ENCODE measurements at places on chromosomes 7 and 10.

DNA sequence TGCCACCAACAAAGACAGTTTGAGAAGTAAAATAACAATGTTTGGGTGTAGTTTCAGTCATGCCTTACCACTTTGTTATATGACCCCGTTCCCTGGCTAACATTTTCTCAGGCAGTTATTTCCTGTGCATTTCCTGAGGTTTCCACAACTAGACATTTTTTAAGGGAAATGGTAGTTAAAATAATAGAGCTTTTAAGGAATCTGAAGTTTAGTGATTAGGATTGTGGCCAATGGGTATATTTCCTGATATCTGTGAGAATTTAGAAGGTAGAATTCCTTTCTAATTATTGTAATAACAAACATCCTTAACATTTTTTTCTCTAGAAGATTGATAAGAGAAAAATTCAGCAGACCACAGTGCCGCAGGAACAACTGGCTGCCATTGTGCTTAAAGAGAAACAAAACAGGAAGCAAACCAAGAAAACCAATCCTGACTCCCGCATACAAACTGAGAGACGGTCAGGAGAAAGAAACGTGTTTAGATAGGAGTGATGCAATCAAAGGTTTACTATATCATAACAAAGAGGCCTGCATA lies 193.6 kb downstream of the MBL2 start:
- no peak for DNase-seq

GRCh38 chr10:5526691-5527331 lies 2.0 kb downstream of the CALML3 start:
- DNase-seq, result no peak

DNA sequence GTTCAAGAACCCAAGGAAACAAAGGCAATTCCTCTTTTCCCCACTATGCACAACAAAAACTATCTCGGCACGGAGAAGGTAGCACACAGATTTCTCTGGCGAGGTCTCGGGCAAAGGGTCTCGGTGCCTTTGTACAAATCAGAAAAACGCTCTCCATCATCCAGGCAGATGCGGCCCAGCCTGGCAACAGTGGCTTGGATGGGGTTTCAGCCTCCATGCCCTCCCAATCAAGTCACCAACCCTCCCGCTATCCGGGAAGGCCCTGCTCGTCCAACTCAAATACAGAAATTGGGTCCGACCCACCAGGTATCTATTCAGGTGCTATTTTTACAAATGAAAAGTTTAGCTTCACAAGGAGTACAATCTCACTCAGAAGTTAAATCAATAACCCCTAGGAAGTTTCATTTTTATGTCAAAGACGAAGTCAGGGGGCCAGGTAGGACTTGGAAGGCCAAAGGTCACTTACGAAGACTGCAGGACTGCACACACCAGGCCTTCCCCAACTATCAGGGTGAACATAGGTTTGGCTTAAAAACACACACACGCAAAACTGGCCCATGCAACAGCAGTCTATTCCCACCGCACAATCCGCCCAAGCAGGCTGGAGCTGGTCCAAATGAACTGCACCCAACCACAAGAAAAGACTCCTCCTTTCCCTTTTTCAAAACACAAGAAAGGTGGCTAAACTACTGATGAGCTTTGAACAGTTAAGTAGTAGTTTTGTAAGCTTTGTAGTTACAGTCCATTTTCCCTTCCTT lies 43.0 kb downstream of the GNA12 start:
- no peak for DNase-seq

- no peak for DNase-seq
Observed at GRCh38 chr7:135998081-135998480, 20.9 kb upstream of the MTPN start.

GRCh38 chr7:73699370-73700068 lies 16.1 kb downstream of the BUD23 start:
- no peak for DNase-seq

GRCh38 chr10:48600645-48601505 lies 4.0 kb downstream of the ARHGAP22 start:
- DNase-seq, result no peak

- DNase-seq, result no peak
Observed at GRCh38 chr7:73622909-73623797, 1.2 kb downstream of the MLXIPL start.

- no peak for DNase-seq
Observed at GRCh38 chr10:58209669-58210068, 58.0 kb downstream of the IPMK start.

- no peak for DNase-seq
Observed at GRCh38 chr7:126483972-126484371, 768.8 kb downstream of the GRM8 start.

- DNase-seq, result no peak
Observed at GRCh38 chr7:100683659-100684533, 10.2 kb downstream of the GIGYF1 start.

GRCh38 chr10:62037890-62038608 lies 136.6 kb downstream of the ARID5B start:
- DNase-seq, result no peak

DNA sequence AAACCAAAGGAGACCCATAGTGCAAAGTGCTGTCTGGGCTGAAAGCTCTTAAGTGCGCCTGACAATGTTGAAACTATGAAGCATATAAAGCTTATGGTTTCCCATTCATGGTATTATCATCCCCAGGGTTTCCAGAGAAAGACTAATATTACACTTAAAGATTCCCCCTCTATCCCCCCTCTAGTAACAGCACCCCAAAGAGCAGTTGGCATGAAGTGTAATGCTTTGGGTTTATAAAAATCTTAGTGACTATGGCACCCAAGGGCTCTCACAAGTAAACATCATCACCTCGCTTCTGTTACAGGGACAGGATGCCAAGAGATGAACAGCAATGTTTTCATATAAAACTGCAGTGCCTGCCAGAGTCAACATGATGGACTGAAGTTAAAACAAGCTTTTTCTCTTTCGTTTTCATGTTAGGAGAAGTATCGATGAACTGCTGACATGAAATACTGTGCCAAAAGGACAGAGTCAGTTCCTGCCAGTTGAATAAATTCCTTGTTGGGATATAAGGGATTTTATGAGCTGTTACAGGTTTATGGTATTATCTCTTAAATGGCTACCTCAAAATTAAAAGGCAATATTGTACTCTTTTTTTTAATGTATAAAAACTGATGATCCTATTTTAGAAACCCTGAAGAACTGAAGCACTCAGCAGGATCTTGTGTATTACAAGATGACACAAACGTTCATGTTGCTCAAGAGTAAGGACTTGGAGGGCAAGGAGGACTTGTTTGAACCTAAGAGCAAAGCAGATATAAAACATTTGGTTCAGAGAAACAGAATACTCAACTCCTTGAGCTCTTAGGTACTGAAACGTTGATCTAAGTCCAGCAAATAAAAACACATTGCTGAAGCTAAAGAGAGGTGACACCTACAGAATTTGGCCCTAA lies 203.7 kb upstream of the IMMP2L start:
- DNase-seq, result no peak

DNA sequence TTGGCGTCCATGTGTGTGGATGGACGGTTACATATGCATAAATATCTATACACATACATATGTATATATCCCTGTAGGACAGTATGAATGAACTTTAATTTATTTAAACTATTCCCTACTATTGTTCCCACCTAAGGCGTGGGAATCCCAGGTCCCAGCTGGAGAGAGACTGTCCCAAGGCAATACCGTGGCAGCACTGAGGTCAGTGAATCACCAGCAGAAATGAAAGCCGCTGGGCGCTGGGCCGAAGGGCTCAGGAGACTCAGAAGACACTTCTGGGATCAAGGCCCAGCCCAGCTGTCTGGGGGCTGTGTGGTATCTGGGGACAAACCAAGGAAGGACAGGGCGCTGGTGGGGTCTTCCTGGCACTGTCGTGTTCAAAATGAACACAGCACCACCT lies 49.6 kb upstream of the MYL10 start:
- DNase-seq, result no peak

- DNase-seq, result no peak
Observed at GRCh38 chr10:88281592-88282347, 301.3 kb downstream of the RNLS start.

GRCh38 chr10:118305730-118306129 lies 36.4 kb downstream of the FAM204A start:
- DNase-seq, result no peak

GRCh38 chr7:72785166-72785955 lies 42.6 kb downstream of the TYW1B start:
- no peak for DNase-seq

- DNase-seq, result no peak
Observed at GRCh38 chr7:19754521-19755116, 18.8 kb downstream of the TMEM196 start.

- no peak for DNase-seq
Observed at GRCh38 chr7:150931199-150931869, 46.8 kb downstream of the KCNH2 start.

DNA sequence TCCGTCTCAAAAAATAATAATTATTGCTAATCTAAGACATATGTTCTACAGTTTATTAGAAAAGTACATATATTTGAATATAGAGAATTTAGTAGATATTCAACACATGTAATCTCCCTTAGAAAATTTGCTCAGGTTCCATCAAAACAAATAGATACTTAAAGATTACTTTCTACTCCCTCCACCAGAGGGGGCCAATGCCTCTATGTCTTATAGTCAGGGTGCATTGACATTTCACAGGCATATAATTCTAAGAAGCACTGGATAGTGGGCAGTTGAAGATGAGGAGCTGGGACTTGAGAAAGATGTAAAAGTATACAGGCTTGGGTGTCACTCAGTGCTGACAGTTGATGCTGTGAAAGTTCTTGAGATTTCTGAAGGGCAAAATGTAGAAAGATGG lies 301.6 kb upstream of the HPS1 start:
- no peak for DNase-seq

DNA sequence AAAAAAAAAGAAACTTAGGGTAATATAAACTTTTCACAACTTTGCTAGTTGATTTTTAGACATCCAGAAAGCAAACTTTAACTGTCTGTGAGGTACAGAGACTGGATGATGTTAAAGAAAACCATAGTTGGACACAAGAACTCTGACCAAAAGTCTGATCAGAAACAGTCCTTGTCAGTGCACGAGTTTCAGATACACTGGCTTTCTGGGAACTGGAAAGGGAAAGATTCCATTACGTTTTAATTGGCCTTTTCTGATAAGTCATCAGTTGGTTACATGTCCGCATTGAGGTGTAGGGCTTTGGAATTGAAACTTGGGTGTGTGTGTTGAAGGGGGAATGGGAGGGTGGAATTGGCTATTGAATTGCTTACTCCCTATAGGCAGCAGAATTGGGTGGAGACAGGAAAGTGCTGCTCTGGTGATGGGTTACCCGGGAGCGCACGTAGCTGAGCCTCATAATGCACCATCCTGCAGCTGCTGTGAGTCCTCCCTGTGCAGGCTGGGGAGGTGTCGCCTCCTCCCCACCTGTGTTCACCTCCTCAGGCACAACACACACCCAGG lies 59.9 kb downstream of the DAGLB start:
- DNase-seq, result no peak

- no peak for DNase-seq
Observed at GRCh38 chr10:71737001-71737833, 17.6 kb upstream of the C10orf105 start.

DNA sequence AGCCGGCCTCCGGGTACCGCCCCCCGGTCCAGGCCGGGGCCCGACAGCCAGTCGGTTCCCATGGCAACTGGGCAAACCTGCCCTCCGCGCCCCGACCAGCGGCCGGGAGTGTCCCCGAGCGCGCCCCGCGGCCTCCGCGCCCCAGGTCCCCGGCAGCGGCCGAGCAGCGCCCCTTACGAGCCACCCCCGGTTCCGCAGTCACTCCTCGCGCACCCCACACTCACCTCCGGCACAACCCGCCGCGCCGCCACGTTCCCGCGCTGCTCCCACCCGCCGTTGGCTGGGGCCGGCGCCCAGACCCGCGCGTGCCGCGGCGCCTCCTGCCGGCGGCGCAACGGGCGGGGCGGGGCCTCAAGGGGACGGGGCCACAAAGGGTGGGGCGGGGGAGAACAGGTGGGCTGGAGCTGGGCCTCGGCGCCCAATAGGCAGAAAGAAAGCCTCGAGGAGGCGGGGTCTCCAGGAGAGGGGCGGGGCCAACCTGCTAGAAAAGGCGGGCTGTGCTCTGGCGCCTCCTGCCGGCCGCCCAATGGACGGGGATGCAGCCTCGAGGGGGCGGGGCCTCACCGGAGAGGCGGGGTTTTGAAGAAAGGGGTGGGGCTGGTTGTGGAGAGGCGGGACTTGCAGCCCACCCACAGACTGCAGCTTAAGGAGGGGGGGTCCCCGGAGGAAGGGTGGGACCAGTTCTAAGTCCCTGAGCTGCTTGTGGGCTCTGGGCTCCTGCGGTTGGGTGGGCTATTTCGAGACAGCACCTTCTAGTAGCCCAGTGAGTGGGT lies at the start of gene RADIL:
TSS of gene RADIL (minus strand) at position 345 of the 773 bp plus-strand sequence. CDS start 5,577 bp downstream, outside the sequence.
- peak; percentile 87 for DNase-seq

GRCh38 chr7:98420966-98421612 lies 20.2 kb upstream of the BAIAP2L1 start:
- DNase-seq, result peak; percentile 22

- no peak for DNase-seq
Observed at GRCh38 chr7:75534727-75535307, 42.7 kb downstream of the SPDYE5 start.

DNA sequence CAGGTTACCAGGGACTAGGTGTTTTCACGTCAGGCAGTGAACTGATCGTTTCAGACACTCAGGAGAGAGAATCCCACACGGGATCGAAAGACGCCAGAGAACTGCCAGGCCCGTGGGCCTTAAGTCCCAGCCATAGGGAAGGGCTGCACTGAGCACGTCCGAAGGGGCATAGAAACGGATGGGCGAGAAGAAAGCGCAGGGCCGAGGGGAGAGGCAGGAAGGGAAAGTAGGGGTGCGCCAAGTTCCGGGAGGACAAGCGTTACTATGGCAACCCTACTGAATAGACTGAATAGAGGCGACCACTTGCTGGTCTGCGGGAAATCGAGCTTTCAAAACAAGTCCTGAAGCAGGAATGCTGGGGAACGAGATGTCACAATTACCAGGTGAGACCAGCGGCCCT lies 421.3 kb upstream of the NUPR2 start:
- DNase-seq, result no peak

DNA sequence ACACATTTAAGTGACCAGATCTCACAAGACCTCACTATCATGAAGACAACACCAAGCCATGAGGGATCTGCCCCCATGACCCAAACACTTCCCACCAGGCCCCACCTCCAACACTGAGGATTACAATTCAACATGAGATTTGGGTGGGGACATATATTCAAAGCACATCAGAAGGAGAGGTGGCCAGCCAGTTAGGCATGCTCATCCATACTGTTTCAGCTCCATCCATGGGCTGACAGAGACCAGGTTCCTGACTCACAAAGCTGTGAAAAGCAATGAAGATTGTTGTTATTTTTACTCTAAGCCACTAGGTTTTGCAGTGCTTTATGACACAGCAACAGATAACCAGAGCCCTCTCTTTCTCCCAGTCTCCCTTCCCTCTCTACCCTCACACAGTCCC lies 36.0 kb downstream of the C10orf71 start:
- DNase-seq, result no peak

GRCh38 chr7:117848941-117849340 lies 24.3 kb downstream of the CTTNBP2 start:
- no peak for DNase-seq

GRCh38 chr7:158358926-158359645 lies 228.5 kb downstream of the PTPRN2 start:
- no peak for DNase-seq

DNA sequence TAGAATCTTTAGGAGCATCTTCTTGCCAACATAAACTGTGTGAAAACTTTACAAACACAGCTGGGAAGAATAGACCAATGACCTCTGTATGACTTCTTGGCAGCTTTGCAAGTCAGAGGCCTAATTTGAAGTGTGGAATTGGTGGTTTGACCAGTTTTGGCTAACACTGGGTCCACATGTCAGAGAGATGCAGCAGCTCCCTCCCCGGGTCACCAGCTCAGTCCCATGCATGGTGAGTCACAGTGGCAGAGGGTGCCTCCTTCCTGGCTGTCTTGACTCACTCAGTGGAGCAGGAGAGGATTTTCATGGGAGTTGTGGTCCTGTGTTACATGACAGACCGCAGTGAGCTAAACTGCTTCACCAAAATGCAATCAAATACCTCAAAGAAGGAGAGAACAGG lies 8.2 kb upstream of the STARD3NL start:
- no peak for DNase-seq

Measured in T-cell (primary cell).